ENCODE measurements at places on chromosomes 13 and 19.

GRCh38 chr19:51547397-51548212 lies 16.1 kb upstream of the SIGLEC6 start:
- DNase-seq: no peak

DNA sequence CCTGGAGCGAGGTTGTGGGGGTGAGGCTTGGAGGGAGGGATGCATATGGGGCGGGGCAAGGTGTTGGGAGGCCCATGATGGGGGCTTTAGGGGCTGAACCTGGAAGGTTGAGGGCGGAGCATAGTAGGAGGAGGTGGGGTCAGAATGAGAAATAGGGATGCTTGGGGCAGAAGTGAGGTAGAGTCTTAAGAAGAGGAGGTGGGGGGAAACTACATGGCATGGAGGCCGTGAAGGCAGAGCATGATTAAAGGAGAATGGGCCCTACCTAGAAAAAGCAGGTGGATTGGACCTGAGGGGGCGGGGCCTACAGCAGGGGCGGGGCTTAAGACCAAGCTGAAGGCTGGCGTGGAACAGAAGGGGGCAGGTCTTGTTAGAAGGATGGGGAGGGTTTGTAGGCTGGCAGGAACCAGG lies 799 bp downstream of the NR1H2 start:
- DNase-seq: no peak

DNA sequence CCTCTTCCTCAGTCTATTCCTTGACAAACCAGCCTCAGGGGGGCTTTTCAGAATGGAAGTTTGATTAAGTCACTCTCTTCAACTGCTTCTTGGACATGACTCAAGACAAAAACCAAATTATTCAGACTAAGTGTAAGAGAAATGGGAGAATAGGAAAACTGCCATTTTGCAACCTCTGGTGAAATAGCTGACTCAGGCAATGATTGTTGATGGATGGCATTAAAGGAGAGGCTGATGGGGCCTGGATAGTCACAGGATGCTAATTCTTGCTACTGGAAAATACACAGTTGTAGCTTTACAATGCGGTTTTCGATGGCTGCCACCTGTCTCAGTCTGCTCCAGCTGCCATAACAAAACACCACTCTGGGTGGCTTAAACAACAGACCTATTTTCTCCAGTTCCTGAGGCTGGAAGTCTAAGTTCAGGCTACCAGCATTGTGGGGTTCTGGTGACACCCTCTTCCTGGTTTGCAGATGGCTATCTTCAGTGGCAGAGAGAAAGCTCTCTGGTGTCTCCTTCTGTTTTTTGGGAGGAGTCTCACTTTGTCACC lies 6.1 kb downstream of the NOSIP start:
- no peak for DNase-seq

- no peak for DNase-seq
Observed at GRCh38 chr19:40523322-40524047, 53.2 kb upstream of the SHKBP1 start.

DNA sequence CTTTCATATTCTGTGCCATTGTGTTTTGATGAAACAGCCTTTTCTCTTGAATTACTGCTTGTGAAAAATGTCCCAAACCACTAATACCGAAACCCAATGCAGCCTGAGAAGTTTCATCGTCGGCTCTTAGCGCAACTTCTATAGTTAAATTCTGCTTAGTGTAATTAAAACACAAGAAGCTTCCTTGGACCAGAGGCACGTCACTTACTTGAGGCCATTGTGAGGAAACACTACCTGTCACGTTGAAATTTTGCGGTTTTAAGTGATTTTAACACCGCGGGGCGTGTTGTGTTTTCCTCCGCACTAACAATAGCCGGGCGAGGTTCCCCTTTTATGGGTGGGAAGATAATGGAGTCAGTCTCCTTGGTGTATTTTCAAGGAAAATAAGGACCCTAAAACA lies 70.9 kb downstream of the GGACT start:
- DNase-seq: no peak

- DNase-seq: no peak
Observed at GRCh38 chr19:13788991-13789390, 6.3 kb upstream of the ZSWIM4 start.

DNA sequence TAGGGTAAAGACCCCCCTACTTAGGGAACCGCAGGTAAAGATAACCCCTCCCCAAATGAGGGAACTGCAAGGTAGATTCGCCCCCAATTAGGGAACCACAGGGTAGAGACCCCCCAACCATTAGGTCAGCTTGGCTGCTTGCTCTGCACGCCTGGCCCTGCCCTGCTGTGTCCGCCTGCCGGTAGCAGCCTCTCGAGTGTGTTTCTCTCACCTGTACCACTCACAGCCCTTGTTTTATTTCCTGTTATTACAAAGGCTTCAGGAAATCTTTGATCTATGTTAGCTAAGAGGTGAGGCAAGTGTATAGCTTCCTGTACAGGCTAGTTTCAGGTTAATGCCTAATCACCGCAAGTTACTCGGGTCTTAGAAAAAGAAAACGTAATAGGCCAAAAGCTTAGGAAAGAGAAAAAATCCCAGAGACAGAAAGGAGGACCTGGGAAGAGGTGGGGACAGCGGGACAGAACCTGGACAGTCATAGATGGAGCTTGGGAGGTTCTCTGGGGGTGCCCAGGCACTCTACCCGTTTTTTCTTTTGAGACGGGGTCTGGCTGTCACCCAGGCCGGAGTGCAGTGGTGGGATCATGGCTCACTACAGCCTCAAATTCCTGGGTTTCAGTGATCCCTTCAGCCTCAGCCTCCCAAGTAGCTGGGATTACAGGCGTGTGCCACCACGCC lies 23.1 kb upstream of the EIF3G start:
- DNase-seq: peak; percentile 1

GRCh38 chr13:60583911-60584753 lies 187.1 kb downstream of the TDRD3 start:
- DNase-seq: no peak

DNA sequence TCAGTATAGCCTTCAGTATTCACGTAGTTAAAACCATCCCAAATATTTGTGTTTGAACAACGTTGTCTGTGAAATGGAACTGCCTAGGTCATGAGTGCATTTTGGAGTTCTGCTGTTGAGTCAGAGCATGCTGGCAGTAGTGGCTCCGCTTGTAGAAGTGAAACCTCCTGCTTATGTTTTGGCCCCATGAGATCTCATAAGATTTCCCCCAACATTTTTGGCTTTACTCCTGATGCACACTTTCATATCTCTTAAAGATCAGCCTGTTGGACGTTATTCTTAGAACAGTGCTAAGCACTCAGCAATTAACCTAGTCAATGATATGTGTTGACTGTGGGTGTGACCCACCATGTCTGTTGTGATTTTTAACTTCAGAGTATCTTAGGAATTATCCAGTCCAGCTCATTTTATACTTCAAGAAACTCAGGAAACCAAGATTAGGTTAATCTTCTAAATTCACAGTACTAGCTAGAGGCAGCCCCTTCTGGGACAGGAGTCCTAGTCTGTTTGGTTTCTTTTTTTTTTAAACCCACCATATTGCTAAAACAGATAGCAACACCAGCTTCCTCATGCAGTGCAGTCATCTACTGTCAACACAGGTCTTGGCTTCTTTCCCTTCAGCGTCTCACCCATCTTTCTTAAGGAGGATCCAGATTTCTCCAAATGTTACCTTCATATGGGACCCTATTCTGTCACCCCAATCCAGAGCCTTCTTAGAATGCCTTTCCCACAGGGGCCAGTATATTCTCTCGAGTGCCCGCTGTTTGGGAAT lies 26.2 kb downstream of the RAP2A start:
- no peak for DNase-seq

Data from stimulated activated CD8-positive, alpha-beta memory T cell treated with anti-CD3 and anti-CD28 coated beads, Interleukin-2, amount 100 ng/mL, for 1 hour (primary cell).